Activated CD4-positive, CD25-positive, alpha-beta regulatory T cell (primary cell): ENCODE measurements at places on chromosomes 11 and 22.

- DNase-seq: peak; percentile 84
Measured at GRCh38 chr11:795634-796564, 2.2 kb downstream of the SLC25A22 start.

DNA sequence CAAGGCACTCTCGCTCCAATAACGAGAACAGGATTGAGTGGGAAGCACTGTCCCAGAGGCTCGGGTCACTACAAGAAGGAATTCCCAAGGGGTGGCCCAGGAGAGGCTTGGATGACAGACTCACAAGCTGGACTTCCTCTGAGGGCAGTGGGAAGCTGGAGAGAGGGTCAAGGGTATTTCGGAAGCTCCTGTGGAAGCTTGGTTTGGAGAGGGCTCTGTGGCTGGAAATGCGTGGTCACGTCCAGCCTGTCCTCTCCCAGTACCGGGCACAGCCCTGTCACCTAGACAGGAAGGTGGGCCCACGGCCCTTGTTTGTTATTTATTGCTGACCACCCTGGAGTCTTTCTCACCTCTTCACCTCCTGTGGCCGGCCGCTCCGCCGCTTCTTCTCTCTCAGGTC is 5.3 kb downstream of the SYNGR1 start:
- DNase-seq: no peak

GRCh38 chr11:65529475-65530156 is 4.7 kb downstream of the SCYL1 start:
- DNase-seq: no peak

DNA sequence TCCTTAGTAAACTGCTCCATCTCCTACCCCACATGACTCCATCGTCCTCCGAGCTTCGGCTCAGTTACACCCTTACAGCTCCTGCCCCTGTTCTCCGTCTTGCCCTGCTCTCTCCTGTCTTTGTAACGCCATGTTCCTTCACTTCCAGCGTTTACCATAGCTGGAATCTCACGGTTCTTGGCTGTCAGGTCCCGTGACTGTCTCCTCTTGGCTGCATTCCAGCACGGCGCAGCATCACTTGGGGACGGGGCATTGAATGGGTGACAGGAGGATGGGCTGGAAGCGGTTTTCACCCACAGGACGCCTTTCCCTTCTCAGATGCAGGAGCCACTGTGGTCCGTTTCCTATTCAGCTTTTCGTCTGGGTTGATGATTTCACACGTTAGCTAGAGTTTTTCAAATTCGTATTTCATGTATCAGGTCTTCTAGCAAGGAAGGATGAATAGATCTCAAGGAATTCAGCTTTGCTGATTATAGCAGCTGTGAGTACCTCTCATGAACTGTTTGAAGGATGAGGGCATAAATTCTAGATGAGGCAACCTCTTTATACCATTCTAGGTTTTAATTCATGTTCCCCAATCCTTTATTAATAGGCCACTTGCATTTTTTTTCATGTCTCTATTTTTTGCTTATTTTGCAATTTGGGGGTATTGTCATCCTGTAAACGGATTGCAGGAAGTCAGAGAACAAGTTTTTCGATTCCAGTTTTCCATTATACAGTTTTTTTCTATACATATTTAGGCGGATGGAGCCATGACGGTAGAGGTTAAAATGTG is 29.1 kb downstream of the ZBED4 start:
- DNase-seq: no peak

DNA sequence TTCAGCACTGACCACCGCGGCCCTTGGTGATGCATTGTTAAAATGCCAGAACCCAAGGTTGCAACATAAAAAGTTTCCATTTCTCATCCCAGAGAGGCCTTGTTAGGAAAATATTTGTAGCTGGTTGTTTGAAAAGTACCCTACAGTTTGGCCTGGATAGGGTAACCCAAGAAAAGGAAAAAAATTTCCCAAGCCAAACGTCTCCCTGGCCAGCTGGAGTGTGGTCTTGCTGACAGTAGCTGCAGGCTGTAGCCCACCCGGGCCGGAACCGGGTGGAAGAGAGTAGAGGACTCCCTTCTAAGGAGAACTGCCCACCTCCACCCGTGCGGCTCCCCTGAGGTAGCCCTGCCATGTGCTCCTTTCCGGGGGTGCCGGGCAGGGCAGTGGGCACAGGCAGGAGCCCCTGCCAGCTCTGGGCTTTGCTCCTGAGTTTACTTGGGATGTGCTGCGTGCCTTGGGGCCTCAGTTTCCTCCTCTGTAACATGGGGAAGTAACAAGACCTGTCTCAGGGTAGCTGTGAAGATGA is 38.5 kb downstream of the IGHMBP2 start:
- no peak for DNase-seq

- DNase-seq: no peak
Measured at GRCh38 chr11:92929653-92930052, 39.8 kb upstream of the MTNR1B start.

DNA sequence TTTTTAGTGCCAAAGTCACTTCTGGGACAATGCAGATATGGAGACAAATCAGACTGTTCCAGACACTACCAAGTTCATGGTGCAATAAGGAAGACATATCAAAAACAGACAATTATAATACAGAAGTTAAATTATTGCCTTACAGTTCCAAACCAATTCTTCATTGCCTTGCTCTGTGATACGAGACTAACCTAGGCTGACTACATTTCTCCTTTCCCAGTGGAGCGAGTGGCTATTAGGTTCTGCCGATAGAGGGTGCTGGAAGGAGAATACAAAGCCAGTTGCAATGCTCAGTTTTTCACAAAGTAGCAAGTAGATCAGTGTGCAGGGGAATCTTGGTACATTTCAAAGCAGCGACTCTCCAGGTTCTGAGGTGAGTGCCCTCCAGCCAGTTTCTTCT is 67.8 kb downstream of the FAM168A start:
- no peak for DNase-seq

DNA sequence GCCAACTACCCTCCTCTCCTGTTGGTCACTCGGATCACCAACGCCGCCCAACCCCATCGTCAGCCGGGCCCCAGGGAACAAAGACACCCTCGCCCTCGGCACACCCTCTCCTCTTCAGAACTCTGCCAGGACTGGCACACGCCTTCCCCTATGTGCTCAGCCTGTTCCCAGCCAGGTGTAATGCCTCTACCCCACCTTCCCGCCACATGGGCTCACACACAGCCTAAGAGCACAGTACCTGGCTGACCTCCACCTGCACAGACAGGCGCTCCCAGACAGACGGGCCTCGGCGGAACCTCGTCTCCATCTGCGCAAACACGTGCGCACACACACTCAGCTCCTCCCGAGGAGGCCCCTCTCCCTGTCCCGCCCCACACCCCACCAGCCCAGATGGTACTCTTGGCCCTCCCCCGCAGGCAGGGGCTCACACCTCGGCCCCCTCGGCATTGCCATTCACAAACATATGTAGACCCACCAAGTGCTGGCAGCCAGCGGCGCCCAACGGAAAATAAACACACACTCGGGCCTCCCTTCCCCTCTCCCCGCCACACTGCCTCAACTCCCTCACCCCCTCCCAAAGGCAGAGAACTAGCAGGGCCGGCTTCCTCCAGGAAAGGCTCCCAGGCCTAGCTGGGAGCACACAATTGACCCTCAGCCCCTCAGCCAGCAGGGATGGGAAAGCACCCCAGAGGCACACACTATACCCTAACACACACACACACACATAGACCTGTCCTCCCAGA is 8.5 kb downstream of the ELFN2 start:
- no peak for DNase-seq

GRCh38 chr11:36458129-36458915 is 51.8 kb downstream of the TRAF6 start:
- no peak for DNase-seq

GRCh38 chr11:83249972-83250593 is 36.1 kb downstream of the CCDC90B start:
- DNase-seq: no peak

- no peak for DNase-seq
Measured at GRCh38 chr22:45548991-45549761, 46.5 kb downstream of the FBLN1 start.

- no peak for DNase-seq
Measured at GRCh38 chr22:31439808-31440207, 40.4 kb downstream of the DRG1 start.

DNA sequence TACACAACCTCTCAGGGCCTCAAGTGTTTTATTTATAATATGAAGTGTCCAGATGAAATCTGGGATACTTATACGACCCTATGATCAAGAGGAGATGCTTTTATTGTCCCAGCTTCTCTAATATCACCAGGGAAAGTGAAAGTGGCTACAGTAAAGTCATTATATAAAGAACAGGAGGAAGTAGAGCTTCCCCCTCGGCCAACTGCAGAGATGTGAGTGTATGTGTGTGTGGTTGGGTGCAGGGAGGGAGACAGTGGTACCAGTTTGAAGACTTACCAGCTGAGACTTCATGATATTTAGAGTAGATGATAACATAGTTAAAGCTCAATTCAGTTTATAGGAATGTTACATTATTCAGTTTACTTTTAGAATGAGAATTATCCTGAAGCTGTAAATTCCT is 373.6 kb upstream of the DDI1 start:
- no peak for DNase-seq

DNA sequence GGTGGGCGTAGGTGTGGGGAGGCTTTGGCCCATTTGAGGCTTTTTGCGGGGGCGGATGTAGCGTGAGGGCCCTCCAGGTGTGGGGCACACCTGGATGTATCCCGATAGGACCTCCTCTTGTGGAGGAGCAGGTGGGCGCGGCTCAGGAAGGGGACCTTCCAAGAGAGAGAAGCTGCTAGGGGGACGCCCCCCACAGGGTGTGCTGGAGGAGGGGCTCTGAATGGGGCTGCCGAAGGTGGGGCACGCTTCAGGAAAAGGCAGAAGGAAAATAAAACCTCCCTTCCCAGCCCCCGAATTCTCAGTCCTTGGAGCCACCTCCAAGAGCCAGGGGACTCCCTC is 621 bp downstream of the SGSM1 start:
- no peak for DNase-seq

DNA sequence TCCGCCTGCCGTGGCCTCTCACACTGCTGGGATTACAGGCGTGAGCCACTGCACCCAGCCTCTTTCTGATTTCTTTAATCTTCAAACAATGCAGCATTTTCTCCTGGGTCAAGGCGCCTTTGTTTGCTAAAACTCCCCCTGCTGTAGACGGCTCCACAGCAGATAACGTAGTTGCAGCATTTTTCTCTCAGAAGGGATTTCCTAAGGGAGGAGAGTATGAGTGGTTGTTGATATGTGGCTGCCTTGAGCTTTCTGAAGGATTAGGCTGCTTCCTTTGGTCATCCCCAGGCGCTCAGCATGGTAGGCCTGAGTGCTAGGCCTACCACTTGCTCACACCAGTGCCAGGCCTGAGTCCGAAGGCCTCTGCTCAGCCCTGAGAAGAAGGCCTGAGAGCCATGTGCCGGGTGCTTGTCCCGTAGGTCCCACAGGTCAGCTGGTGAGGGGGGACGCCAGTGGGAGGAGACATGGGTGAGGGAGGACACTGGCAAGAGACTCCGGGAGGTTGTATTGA is 18.1 kb downstream of the SMARCB1 start:
- no peak for DNase-seq

DNA sequence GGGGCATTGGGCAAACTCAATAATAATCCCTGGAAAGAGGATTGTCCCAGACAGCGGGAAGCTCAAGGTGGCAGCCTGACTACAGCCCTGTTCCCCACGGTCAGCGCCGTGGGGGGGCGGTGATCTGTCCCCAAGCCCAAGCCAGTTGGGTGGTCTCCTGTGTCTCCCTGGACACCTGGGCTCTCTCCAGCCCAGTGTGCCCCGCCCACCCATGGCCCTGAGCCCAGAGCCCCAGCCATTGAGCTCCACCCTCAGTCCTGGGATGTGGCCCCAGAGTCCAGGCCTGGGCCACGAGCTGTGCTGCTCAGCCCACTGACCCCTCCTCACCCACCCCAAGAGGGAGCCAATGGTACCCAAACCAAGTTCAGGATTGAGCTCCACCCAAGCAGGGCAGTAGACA is 27.9 kb upstream of the PDE2A start:
- DNase-seq: no peak

DNA sequence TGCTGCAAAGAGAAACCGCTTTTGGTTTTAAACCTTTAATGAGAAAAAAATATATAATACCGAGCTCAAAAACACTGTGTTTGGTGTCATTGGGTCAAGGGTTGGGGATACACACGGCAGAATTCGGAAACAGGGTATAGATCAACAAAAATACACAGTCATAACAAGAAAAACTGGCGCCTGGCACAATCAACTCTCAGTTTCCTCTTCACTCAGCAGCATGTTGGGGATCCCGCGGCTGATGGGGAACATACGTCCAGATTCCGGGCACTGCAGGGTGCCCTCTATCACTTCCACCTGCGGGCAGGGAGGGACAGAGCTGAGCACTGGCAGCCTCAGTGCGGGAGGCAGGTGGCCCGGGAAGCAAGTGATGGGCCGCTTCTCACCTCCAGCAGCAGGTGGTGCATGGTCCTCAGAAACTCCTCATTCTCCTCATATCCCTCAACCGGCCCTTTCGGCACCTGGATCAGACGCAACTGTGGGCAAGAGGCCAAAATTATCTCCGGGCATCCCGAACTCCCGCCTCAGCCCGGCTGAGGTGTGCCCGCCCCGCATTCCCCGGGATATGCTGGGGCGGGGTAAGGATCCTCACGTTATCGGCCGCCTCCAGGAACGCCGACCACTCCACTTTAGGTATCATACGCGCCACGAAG is 561 bp downstream of the TRMT112 start:
- no peak for DNase-seq

- DNase-seq: no peak
Measured at GRCh38 chr11:74532501-74533246, 39.1 kb upstream of the LIPT2 start.

DNA sequence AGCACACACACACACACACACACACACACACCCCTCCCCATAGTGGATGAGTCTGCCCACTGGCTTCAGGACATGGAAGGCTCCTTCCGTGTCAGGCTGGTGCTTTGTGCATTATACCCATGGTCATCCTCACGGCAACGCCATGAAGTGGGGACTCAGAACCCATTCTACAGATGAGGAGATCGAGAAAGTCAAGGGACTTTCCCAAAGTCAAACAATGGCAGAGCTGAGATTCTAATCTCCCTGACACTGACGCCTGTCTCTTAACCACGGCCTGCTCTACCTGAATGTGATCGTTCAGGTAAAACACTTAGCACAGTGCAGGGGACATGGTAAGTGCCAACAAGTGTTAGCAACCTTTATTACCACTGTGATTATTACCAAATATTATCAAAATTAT is 4.3 kb upstream of the MN1 start:
- DNase-seq: no peak

DNA sequence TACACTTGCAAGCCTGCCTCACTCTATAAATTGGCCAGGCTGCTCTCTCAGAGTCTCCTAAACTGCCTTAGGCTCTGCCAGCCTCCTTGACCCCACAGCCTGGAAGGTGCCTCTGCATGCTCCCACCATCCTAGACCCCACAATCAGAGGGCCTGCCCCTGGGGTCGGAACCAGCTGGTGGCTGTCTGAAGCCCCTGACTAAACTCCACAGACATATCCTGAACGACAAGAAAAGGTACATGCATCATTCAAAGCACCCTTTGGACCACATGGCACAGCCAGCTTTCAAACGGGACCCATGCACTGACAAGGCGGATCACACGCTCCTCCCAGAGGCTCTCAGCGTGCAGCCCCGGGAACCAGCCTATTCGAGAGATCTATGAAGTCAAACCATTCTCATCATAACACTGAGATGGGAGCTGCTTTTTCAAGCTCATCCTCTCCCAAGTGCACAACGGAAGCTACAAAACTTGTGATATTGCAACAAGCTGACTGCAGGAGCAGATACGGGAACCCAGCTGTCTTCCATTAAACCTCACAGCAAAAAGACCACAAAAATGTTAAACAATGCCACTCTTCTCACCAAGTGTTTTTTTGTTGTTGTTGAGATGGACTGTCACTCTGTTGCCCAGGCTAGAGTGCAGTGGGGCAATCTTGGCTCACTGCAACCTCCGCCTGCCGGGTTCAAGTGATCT is 8.1 kb downstream of the SHANK2 start:
- DNase-seq: no peak
